ENCODE measurements at places on chromosomes 5 and 9.

DNA sequence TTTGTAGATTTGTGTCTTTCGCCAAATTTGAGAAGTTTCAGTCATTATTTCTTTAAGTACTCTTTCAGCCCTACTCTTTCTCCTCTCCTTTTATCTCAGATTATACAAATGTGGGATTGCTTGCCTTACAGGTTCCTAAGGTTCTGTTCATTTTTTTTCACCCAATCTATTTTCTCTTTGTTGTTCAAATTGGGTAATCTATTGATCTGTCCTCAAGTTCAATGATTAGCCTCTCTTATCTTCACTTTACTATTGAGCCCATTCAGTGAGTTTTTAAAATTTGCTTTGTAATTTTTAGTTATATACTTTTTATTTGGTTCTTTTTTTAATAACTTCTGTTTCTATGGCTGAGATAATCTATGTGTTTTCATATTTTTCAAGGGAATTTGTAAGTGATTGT lies 282.1 kb downstream of the FER start:
- DNase-seq = no peak

DNA sequence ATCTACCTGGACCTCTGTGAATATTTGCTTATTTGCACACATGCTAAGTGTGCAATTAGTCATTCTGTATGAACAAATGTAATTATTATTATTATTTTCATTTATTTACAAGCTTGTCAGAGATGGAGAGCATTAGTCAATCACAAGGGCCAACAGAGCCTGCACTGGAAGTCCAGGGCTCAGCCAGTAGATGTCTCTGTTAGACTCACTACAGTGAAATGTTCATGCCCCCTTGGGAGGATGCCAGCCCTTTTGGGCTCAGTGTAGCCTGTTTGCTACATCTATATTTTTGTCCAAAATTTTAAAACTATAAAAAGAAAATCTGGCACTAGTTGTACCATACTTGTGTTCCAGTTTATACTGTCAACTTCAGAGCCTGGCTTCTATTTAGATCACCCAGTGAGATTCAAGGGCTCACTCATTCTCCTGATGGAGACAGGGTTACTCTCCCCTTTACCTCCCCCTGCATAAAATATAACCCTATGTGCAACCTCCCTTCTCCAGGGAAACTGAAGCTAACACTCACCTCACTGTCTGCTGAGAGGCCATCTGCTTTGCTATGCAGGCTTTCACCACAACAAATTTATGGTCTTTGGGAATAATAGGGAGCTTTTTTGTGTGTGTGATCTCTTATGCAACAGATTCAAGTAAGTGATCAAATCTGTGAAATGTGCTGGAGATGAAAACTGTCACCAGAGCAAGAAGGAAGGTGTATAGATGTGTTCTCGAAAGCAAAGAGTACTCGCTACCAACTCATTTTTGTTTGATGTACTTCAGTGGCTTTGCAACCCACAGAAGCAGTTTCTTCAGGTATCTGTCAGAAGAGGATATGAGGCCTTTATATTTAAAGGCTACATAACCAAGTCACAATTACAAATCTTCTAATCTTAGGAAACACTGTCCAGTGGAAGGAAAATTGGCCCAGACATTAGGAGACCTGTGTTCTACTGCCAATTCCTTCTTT lies 99.9 kb upstream of the TLE4 start:
- peak; percentile 6 for DNase-seq

DNA sequence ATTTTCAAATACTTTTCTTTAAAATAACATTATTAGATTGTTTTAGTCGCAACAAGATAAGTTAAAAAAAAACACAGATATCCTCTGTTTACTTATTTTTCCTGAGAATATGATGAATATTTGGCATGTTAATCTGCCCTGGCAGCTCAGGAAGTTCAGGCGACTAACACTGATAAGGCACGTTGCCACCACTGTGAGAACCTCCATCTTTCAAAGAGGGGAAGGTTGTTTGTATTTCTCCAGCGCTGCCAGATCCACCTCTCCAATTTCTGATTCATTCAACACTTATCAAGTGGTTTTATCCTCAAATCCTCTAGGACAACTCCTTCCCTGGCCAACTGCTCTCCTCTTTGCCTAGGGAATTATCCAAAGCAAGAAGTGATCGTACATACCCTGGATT lies 21.8 kb downstream of the CTNNAL1 start:
- no peak for DNase-seq

DNA sequence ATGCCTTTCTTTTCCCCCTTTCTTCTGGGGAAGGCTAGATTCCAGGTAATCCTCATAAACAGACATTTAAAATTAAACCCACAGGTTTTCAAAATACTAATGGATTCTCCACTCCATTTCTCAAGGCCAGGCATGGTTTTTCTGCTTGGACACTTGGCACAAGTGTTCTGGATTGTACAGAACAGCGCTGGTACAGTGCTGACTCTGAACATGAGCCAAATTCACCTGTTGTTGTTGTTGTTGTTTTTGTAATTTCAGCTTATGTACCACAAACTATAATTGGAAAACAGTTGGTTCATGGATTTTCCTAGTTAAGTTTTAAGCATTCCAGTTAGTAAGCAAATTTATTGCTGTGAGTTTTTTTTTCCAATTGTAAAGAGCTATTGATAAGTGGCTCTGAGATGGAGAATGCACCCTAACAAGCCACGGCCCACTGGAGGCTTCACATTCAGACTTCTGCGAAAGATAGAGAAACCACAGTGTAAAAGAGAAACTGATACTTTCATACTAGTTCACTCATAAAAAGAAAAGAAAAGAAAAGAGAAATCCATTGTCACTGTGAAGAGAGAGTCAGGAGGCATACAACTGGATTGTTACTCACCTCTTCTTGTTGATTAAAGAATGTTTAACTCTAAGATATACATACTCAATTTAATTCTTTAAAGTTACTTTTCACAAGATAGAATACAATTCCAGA lies 16.2 kb upstream of the ITGA1 start:
- no peak for DNase-seq

Data from DMS153 (cell line).